D721Med (cell line): ENCODE measurements at places on chromosomes 6 and 20.

DNA sequence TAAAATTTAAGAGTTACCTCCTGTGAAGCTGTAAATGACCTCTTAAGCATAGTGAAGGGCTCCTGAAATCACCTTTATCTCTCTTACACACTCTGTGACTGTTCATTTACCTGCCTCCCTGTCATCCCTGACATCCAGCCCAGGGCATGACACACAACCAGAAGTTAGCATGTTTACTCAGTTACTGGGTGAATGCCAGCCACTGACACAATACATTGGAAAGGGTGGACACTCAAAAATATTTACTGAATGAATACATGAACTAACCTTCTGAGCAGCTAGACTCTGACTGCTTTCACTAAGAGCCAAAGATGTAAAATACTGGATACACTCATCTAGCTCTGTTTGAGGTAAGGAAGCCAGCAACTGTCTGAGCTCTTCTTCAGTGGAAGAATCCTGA is 25.3 kb downstream of the SERAC1 start:
- DNase-seq = no peak

DNA sequence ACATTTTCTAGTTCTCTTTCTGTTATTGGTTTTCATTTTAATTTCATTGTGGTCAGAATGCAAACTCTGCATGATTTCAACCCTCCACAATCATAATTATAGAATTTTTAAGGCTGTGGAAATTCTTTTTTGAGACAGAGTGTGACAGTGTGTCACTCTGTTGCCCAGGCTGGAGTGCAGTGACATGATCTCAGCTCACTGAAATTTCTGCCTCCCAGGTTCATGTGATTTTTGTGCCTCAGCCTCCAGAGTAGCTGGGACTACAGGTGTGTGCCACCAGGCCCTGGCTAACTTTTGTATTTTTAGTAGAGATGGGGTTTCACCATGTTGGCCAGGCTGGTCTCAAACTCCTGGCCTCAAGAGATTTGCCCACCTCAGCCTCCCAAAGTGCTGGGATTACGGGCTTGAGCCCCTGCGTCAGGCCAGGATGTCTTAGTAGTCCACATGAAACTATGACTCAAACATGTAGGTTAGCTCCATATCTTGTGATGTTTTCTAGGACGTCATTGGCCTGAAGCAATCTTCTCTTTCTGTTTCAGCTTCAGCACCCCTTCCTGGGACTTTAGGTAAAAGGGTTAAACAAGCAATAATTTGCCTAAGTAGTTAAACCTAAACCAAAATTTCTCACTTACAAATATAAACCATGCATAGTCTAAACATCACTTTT is 47.4 kb upstream of the SAMD3 start:
- DNase-seq = no peak

- no peak for DNase-seq
Observed at GRCh38 chr20:54197621-54198604, 10.0 kb upstream of the PFDN4 start.

DNA sequence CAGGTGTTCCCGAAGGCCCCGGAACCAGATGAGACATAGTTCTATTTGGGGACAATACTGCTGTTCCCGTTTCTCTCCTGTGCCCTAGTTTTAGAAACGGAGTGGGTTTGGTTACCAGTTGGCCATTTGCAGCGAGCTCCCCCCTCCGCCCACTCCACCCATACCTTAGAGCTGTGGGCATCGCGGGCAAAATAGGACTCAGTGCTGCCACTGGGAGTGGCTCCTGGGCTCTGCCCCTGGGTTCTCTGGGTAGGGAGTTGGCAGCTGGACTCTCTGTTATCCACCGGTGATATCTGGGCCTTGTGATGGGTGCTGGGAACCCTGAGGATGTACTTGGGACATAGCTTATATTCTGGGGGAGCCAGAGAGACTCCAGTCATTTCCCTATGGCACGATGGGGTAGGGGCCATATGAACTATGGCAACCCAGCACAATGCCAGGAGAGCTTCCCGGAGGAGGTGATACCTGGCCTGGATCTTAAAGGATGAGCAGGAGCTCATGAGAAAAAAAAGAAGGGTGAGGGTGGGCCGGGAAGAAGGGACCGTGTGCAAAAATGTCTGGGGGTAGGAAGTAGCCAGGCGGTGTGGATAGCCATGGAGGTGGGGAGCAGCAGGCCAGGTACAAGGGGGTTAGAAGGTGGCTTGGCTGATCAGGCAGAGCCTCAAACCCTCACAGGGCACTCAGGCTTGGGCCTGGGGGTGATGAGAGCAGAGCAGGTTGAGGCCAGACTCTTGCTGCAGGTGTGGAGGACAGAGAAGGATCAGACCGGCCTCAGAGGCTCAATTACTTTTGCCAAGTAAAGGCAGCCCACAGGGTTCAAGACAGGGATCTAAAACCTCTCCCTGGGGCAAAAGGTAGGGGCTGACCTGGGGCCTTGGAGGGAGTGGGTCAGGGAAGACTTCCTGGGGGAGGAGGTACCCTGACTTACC is 9.6 kb downstream of the SRC start:
- DNase-seq = no peak

DNA sequence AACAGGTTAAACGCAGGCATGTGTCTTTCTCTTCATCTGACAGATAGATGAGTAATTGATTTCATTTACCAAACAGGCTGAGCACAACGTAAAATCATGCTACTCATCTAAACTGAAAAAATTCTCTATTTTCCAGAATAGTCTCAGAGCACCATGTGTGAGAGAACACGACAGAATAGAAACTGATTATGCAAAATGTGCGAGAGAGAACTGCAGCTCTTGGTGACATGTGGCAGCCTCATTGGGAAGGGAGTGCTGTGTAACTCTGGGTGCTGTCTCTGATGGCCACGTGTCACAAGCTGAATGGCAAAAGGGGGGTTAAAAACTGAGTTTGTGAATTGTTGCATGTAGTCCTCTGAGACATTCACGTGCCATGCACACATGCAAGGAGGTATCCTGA is 143.7 kb upstream of the ATXN1 start:
- no peak for DNase-seq

DNA sequence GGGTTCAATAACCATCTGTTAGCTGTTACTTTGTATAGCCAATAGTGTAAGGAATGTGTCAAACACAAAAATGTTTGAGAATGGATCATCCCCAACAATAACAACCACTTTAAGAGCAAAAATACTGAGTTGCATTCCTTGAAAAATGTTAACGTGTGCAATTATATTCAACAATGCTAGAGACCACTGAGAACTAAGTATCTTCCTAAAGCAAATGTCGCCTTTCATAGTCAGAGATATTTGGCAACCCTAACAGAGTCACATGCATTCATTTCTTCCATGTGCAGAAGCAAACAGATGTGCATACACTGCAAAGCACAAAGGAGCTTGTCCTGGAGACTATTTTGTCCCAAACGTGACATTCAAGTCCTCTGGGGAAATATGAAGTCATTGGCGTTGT is 448.6 kb downstream of the GJA1 start:
- DNase-seq = no peak

- no peak for DNase-seq
Observed at GRCh38 chr20:50041246-50041873, 58.6 kb downstream of the SNAI1 start.

DNA sequence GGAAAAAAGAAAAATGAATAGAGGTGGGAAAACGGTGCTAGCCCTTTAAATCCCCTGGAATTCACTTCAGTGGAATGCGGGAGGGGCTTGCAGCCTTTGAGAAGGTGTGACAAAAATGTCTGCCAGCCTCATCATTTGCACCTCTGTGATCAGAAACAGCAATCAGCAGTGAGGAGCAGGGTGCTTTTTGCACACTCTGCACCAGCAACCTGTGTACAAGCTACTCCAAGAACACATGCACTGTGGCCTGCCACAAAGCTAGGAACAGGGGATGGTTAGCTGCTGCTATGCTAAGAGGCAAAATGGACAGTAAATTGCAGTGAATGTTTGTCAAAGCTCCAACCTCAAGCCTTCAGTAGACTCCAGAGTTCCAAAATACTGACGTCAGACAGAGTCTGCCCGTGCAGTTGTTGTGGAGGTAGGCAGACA is 29.7 kb downstream of the GINS1 start:
- DNase-seq = no peak

DNA sequence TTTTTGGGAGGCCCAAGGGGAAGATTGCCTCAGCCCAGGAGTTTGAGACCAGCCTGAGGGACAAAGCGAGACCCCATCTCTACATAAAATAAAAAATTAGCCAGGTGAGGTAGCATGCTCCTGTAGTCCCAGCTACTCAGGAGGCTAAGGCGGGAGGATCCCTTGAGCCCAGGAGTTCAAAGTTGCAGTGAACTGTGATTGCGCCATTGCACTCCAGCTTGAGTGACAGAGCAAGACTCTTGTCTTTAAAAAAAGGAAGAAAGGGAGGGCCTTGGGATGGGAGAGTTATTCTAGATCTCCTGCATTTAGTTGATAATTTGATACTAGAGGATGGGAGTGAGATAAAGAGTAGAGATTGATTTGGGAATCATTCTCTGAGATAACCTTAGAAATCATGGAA is 68.1 kb downstream of the ITCH start:
- DNase-seq = no peak

- DNase-seq = no peak
Observed at GRCh38 chr6:14276071-14276470, 158.5 kb downstream of the CD83 start.

GRCh38 chr6:78010130-78010529 is 357.3 kb downstream of the MEI4 start:
- no peak for DNase-seq

DNA sequence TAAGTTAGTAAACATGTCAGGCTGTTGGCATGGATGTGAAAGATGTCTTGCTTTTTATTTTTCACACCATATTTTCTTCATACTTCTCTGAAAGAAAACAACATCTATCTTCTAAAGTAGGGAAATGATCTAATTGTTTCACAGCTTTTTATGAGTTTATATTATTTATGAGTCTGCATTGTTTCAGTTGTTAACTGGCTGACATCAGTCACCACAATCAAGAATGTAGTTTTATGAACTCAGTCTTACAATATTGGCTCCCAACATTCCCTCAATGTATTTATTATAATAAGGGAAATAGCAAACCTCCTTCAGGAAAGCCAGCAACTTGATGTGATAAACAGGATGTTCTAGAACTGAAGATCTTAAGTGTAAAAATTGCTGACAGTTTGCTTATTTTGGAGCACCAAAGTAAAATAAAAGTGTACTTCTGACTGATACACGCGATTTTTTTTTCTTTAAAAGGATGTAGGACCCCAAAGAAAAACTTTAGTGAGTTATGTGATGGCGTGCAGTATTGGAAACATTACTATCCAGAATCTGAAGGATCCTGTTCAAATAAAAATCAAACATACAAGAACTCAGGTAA is 106.0 kb downstream of the ADGRG6 start:
- no peak for DNase-seq

DNA sequence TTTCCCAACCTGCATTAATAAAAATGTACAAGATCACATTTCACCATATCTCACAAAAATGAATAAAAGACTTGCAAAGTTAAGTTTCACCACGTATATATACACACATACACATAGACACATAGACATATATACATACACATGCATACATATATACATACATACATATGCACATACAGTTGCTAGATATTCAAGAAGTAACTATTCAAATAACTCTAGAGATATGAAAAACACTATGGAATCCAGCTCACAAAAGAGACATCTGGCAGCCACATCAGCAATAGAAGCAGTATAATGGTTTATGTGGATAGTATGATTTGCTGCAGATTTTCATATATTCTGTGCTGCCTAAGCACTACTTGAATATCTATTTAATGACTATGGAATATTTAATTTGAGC is 28.1 kb downstream of the PAK5 start:
- DNase-seq = no peak

DNA sequence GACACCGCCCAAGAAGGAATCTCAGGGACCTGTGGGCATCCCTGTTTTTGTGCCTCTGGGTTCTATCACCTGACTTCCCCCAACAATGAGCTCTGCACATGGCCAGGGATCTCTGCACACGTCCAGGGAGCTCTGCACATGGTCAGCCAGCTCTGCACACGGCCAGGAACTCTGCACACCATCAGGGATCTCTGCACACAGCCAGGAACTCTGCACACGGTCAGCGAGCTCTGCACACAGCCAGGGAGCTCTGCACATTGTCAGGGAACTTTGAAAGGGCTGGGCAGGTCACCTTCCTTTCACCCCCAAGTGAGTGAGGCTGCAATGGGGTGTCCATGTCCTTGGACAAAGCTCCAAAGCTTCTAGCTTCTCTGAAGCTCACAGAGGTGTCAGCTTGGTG is 5.2 kb upstream of the SLCO4A1 start:
- no peak for DNase-seq

- no peak for DNase-seq
Observed at GRCh38 chr6:160279850-160280249, 21.2 kb upstream of the SLC22A2 start.

DNA sequence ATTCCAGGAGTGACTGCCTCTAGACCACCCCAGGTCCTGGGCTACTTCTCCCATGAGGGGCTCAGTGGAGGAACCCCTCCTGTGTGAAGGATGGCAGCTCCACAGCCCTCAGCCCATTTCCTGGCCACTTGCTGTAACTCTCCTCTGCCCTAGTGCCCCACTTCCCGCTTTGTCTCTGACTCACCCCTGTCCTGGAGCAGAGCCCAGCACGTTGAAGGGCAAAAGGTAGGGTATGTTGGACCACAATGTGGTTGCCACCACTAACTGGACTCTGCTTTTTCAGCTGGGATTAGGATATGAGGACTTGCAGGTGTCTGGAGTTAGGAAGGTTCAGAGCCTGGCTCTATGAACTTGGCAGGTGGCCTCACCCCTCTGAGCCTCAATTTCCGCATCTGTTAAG is 2.4 kb downstream of the MYBL2 start:
- DNase-seq = no peak

- DNase-seq = no peak
Observed at GRCh38 chr6:44399991-44400390, 12.5 kb downstream of the CDC5L start.
